Brain (organoid and tissue), 16 donors: ENCODE measurements at places on chromosomes 6 and 20.

DNA sequence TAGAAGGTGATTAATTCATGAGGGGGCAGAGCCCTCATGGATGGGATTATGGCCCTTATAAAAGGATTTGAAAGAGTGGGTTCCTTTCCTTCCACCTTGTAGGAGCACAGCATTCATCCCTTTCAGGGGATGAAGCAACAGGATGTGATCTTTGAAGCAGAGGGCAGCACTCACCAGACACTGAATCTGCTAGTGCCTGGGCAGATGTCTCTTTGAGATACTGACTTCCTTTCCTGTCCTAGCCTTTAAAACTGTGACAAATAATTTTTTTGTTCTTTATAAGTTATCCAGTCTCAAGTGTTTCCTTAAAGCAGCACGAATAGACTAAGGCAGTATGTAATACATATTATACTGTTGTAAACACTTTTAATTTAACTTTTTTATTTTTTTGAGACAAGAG lies 538.6 kb upstream of the RNF217 start:
- DNase-seq = no peak

DNA sequence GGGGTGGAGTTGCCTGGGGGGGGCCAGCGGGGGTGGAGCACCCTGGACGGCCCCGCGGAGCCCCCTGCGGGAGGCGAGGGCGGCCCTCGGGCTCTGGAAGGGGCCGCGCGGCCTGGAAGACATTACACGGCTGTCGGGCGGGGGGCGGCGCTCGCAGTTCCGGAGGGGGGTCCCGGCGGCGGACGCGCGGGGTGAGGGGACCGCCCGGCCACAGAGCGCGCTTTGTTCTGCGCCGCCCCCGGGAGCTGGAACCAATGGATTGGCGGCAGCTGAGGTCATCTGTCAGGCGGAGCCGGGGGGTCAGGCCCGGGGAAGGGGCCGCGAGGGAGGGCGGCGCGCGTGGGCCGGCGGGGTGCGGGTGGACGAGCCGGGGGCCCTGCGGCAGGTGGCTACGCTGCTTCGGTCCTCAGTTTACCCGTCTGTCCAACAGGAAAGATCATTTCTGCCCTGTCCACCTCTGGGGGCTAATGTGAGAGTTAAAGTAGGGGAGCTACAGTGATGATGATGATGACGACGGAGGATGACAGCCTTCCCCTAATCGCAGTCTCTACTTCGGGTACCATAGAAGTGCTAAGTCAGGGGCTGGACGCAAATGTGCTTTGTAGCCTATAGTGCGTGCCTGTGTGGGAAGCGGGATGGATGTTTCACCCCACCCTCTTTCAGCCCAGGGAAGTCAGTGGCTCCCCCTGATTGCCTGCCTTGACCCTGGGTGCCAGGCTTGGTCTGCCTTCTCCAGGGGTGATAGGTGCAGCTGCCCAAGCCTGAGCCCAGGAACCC lies 10.4 kb downstream of the SRXN1 start:
- DNase-seq = peak; percentile 67

DNA sequence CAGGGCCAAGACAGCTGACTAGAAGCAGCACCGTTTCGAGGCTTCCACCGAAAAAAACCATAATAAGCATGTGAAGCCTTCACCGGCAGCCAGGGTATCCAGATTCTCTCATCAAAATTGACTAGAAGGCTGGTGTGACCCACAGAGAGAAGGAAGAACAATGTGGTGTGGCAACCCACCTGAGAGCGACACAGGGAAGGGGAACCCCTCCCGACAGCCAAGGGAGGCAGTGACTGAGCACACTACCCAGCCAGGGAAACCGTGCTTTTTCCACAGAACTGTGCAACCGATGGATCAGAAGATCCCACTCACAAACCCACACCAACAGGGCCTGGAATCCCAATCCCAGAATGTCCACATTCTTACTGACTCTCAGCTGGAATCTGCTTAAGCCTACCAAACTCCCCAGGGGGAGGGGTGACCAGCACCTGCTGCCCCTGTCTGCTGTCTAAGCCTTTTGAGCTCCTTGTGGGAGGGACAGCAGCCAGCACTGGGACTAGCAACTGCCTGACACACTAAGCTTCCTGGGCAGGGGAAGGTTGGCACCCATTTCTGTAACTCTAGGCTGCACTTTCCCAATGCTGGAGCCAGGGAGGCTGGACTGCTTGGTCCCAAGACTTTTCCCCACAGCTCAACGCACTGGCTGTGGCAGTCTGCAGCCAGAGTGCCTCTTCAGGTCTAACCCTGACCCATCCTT lies 231.9 kb upstream of the FAM83B start:
- no peak for DNase-seq

DNA sequence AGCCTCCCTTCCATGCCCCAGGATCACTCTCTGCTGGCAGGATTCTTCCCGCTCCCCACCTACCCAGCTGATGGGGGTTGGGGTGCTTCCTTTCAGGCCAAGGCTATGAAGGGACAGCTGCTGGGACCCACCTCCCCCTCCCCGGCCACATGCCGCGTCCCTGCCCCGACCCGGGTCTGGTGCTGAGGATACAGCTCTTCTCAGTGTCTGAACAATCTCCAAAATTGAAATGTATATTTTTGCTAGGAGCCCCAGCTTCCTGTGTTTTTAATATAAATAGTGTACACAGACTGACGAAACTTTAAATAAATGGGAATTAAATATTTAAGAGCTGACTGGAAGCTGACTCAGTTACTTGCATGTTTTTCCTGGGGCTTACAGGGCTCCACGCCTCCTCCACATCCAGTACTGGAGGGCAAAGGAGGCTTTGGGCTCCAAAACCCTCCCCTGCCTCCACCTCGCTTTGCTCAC lies 24.3 kb upstream of the FANCE start:
- no peak for DNase-seq

- no peak for DNase-seq
These were observed 22.8 kb upstream of the PTPN1 start for GRCh38 chr20:50487397-50487796.

DNA sequence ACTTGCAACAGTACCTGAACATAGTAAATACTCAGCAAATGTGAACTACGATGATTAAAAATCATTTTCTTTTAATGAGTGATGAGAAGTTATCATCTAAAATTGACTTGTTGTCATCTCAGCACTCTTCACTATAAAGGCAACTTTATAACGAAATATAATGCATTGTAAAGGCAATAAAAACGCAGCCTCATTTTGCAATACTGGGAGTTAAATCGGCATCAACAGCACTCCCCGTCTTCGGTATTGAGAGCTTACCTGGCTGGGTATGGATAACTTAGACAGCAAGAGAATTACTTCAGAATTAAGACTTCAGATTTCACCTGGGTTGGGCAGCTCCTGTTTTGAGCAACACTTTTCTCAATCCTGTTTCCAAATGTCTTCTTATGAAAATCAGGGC lies 20.8 kb downstream of the NKX2-2 start:
- no peak for DNase-seq
